Liver (tissue), 10 donors: ENCODE measurements at places on chromosomes 7 and 10.

GRCh38 chr7:20203316-20203715 lies 13.9 kb downstream of the MACC1 start:
- no peak for DNase-seq

- DNase-seq: no peak
These were observed 19.8 kb upstream of the ATE1 start for GRCh38 chr10:121947343-121948330.

- DNase-seq: no peak
These were observed 203.9 kb upstream of the PCLO start for GRCh38 chr7:83366629-83367028.

- DNase-seq: no peak
These were observed 72.0 kb downstream of the GOLGA7B start for GRCh38 chr10:97921581-97922021.
